ENCODE measurements at places on chromosomes 7 and 10. TPM values are rescaled to one million over a fixed set of nuclear protein-coding genes. Genes with fewer than 3 reads are reported as not detected.

Gene HTR5A
- not detected for total RNA-seq

Gene ITIH5
- 4.1 TPM for total RNA-seq

Gene ATG9B
- not detected for total RNA-seq

GRCh38 chr10:120042705-120043104, 150.2 kb downstream of the SEC23IP start:
- no peaks in the 10 kb centered on the region for H3K4me1 ChIP-seq
- no peaks in the 10 kb centered on the region for H3K36me3 ChIP-seq
- H3K27me3 ChIP-seq: no peaks in the 10 kb centered on the region

DNA sequence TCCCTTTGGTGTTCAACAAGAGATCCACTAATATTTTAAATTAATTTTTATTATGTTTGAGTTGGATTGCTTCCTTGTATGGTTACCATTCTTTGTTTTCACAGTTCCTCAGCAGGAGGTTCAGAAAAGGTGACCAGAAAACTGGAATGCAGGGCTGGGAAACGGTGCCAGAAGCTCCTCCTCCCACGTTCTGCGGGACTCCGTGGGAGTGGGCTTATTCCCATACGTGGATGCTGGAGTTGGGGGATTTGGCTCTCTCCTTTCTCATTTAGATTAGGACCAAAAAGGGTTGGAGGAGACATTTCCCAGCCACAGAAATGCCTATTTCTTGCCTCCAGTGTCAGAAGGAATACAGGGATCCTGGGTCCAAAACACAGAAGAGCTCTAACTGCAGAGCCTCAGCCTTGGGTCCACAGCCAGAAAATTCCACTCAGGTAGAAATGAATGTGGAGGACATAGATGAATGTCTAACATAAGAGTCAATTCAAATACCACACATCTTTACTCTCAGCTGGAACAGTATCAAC, 56.0 kb downstream of the SORBS1 start:
- H3K27ac ChIP-seq: no peak overlapping the region
- no peaks in the 10 kb centered on the region for H3K36me3 ChIP-seq

- H3K4me3 ChIP-seq: no peak overlapping the region
- peaks cover 6% of the 10 kb centered on the region for H3K36me3 ChIP-seq
- DNase-seq: no peak
These were observed 63.3 kb downstream of the IMMP2L start for GRCh38 chr7:111499027-111499426.

DNA sequence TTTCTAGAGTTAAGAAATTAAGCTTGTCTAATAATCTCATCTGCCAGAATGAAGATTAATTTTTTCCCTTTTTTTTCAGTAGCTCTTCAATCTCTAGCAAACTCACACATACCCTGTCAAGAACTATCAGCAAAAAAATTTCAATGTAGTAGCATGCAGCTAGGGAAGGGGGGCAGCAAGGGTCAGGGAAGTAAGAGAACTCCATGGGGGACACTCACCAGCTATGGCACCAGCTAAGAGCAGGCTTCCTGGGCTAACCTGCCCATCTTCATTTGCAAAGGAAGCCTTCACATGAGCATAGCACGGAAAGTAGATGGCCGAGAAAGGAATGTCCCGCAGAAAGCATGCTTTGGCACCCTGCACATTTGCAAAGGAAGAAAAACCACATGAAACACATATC, 190.4 kb downstream of the SLC25A13 start:
- H3K4me1 ChIP-seq: peaks cover 12% of the 10 kb centered on the region
- no peak for DNase-seq
- peaks cover 9% of the 10 kb centered on the region for H3K36me3 ChIP-seq
- no peak overlapping the region for H3K27ac ChIP-seq

GRCh38 chr7:157224627-157225026, 85.9 kb downstream of the UBE3C start:
- peaks cover 4% of the 10 kb centered on the region for H3K36me3 ChIP-seq
- H3K4me3 ChIP-seq: no peak overlapping the region
- H3K4me1 ChIP-seq: peaks cover 4% of the 10 kb centered on the region
- peak overlapping the region; percentile 25 for H3K27ac ChIP-seq
- no peak for DNase-seq

- peaks cover 16% of the 10 kb centered on the region for H3K27me3 ChIP-seq
- no peak overlapping the region for H3K4me3 ChIP-seq
- no peaks in the 10 kb centered on the region for H3K4me1 ChIP-seq
- no peaks in the 10 kb centered on the region for H3K36me3 ChIP-seq
- no peak for DNase-seq
- no peak overlapping the region for H3K27ac ChIP-seq
These were observed 43.0 kb downstream of the LSM5 start for GRCh38 chr7:32447218-32447617.

- peaks cover 1% of the 10 kb centered on the region for H3K36me3 ChIP-seq
- H3K27me3 ChIP-seq: peaks cover 15% of the 10 kb centered on the region
- peaks cover 4% of the 10 kb centered on the region for H3K4me1 ChIP-seq
These were observed 119.7 kb upstream of the YAE1 start for GRCh38 chr7:39446546-39446945.

DNA sequence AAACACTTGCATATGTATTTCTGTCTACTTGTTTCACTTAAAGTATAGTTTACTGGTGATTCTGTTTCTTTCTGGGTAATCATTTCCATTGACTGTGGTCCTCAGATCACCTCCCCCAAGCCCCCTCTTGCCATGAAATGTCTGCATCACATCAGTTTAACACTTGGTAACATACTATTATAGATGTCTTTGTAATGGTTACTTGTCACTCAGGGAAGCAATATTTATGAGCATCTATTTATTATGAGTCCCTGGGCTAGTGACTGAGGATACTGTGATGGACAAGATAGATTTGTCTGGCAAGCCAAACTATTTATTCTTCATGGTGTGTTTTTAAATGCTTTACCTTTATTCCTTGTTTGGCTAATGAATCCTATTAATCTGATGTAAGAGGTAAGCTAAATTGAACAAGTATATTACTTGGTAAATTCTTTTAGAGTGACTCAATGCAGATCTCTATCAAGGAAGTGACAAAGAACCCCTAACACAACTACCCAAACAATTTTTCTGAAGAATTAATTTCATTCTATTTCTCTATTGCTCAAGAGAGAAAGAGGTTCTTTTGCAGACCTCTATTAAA, 270.9 kb downstream of the RELN start:
- DNase-seq: no peak
- H3K36me3 ChIP-seq: no peaks in the 10 kb centered on the region
- no peaks in the 10 kb centered on the region for H3K4me1 ChIP-seq

Data from chondrocyte (in vitro differentiated cells).